ENCODE measurements at places on chromosomes 16 and 17.

DNA sequence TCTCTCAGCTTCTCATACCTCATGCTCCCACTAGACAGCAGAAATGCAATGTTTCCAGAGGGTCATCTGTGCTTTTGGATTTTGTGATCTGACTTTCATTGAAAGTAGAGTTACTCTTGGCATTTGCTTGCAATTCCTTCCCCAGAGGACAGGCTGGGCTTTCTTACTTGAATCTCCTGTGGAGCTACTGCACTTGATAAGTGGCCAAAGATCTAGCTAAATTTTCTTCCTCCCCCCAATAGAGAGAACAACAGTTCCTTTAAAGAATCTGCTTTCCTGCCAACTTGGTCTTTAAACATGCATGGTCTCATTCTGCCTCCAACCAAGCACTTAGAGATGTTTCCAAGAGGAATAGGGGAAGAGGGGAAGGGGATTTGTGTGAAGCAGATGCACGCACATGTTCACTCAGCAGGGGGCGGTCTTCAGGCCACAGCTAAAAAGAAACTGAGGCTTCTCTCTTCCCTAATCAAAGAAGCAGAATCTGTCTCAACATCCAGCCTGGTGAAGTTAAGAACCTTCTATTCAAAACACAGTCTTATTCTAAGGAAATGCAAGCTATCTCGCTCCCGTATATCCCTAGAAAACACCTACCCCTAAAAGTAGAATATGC lies 229.6 kb downstream of the ZFHX3 start:
- no peak for DNase-seq

DNA sequence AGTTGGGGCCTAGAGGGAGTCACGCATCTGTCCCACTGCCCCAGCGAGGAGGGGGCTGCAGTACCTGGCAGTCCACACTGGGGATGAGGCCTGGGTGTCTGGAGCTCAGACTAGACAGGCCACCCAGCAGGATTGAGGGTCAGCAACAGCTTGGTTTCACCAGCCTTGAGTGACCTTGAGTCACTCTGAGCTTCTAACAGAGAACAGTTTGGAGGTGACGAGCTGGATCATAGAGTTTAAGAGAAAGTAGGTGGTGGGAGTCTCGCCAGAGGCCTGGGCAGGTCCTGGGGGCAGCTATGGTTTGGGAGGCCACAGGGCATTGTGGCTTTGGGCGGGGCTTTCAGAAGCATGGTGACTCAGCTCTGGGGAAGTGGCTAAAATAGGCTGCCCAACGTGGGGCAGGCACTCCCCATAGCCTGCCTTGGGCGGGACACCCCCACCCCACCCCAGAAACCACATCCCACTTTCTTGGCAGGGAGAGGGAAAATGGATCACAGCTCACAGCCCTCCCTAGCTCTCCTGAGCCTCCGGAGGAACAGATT lies 20.5 kb downstream of the CDC42EP4 start:
- DNase-seq: no peak

DNA sequence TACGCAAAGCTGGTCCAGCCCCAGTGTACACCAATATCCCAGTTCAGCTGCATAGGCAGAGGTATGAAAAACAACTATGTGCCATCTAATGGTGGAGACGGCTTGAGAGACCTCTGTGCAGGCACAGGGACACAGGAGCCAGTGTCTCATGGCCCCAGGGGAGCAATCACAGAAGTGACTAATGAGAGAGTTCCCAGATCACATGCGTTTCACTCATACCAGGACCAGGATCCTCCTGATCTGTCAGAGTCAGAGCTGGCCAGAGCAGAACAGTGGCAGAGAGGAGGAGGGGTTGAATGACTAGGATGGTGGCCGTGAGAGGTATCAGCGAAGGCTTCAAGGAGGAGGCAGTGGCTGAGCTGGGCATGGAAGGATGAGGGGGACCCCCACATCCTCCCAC lies 41.1 kb downstream of the TMEM132E start:
- DNase-seq: no peak

GRCh38 chr16:68921637-68922036 lies 78.3 kb downstream of the TANGO6 start:
- DNase-seq: no peak

All from GF-D8 (cell line).